Stimulated activated CD8-positive, alpha-beta memory T cell treated with anti-CD3 and anti-CD28 coated beads, Interleukin-7, amount 100 ng/mL, for 24 hours (primary cell): ENCODE measurements at places on chromosomes 3 and 15.

DNA sequence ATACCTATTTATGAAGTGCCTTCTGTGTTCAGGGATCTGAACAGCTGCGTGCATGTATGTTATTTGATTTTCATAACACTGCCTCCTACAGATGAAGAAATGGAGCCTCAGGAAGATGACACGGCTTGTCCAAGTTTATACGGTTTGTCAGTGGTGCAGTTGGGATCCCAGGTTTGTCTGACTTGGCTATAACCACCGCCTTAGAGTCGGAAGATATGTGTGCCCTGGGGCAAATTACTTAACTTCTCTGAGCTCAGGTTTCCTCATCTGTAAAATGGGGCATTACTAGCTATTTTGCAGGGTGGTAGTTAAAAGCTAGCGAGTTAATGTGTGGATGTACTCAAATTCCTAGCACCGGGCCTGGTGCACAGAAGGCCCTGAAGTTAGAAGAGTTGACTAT lies 54.1 kb upstream of the ANP32A start:
- DNase-seq, result no peak

GRCh38 chr15:41423979-41424659 lies 7.2 kb downstream of the RTF1 start:
- DNase-seq, result no peak

- DNase-seq, result no peak
These were observed 47.1 kb downstream of the PDIA5 start for GRCh38 chr3:123113889-123114450.

- DNase-seq, result no peak
These were observed 133.3 kb downstream of the TBC1D2B start for GRCh38 chr15:77944002-77944867.

DNA sequence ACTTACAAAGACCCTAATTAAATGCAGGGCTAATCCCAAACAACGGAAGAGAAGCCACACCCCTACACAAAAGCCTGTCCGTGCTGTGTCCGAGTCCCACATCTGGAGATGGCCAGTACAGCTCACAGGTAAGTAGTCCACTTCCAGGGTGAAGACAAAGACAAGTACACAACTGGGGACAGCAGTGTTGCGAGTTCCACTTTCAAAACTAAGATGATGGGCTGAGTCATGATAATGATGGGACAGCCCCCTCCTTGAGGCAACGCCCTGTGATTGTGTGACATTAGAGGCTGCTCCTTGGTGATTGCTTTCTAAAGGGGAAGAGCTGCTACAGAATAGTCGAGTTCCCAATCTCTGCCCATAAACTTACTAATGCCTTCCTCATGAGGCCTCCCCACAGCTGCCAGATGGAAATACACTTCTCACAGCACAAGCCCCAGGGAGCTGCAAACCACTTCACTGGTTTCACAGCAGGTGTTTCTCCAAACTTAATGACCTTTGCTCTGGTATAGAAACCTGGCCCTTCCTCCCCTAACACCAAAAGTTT lies 27.6 kb downstream of the RFT1 start:
- no peak for DNase-seq
